ENCODE measurements at places on chromosomes 7 and 10.

DNA sequence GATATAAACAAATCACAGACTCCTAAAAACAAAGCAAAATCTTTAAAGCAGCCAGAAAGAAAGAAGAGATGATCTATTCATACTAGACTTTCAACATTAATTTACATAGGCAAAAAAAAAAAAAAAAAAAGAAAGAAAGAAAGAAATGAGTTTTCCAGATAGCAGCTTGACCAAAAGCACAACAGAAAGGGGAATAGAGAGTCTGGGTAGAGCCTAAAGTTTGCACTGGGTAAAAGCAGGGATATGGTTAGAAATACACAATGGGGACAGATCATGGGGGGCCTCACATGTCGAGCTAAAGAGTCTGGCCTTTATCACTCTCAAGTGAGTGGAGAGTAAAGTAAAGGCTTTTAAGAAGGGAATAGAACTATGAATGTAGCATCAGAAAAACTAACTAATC, 169.8 kb downstream of the SGMS1 start:
- no peak for DNase-seq

DNA sequence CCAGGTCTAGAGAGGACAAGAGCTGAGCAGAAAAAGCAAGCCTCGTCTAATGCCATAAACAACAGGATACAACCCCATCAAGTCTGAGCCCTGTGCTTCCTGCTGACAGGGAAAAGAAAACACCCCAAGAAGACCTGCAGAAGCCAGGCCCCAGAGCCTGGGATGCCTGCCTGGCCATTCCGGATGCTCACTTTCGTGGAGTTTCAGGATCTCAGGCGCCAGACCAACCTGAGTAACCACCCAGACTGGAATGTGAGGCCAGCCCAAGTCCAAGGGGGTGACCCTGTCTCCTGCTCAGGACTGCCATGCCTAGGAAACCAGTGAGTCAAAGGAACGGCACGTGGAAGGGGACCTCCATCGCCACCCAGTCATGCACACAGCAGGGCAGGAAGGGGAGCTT, 74.3 kb downstream of the PLXNA4 start:
- no peak for DNase-seq

DNA sequence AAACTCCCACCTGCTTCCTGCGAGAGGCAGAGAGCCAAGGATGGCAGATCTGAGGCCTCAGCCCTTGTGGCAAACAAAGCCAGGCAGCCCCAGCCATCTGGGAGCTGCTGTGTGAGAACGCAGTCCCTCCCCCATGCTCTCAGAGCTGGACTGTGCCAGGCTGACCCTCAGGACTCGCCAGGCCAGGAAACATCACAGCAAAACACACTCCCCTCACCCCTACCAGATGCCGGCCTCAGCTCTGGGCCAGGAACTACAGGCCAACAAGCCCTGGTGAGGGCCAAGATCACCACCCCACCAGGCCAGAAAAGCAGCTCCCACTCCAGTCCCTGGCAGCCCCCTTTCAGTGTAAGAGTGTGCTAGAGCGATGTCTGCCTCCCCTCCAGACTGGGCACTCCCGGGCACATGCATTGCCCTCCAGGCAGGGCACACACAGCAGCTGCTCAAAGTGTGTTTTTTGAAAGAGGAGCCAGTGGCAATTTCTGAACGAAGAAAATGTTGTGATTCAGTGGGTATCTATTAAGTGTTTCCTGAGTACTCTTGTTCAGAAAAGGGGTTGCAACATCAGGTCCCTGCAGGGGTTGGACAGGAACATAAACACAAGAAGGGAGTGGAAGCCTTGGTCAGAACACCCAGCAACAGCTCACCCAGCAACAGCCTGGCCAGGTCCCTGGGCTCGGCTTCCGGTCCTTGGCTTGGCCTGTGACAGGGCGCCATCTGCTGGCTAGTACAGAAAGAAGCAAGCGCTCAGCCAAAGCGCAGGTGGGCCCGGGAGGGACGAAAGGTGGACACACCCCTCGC, 18.3 kb downstream of the LRRC20 start:
- peak; percentile 95 for DNase-seq

DNA sequence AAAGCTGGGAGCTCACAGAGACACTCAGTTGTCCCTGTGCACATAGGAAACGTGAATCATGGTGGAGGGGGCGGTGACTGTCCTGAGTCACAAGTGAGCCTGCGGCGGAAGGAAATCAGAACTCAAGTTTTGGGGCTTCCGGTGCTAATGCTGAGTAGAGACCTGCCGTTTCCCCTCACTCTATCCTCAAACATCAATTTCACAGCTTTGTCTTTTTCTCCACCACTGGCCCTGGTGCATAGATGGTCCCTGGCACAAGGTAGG, 21.9 kb downstream of the ADCYAP1R1 start:
- peak; percentile 34 for DNase-seq

GRCh38 chr7:33952824-33953223, 47.5 kb downstream of the BMPER start:
- no peak for DNase-seq

DNA sequence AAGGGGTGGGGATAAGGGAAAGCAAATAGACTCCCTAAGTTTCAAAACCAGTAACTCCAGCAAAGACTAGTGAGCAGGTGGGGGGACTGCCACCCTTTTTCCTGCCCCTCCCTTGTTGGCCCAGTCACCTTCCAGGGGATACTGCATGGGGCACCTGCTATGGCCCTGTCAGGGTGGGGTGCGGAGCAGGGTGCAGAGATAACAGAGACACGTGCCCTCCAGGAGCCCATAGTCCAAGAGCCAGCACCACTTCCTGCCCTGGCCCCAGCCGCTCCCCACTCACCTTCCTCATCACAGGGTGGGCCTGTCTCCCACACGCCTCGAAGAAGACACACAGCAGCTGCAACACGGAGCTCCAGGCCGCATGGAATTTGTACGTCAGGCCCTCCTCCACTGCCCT, 20.6 kb downstream of the RRP12 start:
- DNase-seq = no peak

DNA sequence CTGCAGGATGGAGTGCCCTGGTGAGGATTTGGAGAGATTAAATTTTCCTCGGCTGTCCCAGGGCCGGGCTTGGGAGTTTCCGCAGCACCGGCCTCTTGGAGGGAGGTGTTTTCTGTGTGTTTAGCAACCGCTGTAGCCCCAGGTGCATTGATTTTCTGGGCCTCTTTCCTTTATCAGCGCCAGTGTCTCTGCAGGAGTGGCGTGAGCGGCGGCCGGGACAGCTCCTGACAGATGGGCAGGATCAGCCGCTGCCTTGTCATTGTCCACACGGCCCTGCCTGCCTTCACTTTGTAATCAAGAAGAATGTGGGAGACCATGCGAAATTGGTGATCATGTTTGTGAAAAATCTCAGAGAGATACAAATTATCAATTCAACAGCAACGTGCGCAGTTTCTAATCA, 32.4 kb downstream of the NKX6-2 start:
- no peak for DNase-seq

DNA sequence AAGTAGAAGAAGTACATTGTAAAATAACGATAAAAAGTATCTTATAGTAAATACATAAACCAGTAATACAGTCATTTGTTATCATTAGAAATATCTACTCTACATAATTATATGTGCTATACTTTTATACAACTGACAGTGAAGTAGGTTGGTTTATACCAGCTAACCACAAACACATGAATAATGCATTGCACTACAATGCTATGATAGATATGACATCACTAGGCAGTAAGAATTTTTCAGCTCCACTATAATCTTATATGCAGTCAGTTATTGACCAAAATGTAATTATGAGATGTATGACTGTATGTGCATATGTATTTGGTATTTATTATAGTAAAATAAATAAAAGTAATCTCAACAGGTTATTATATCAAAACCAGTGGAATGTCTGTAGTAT, 23.4 kb upstream of the SGCE start:
- no peak for DNase-seq

DNA sequence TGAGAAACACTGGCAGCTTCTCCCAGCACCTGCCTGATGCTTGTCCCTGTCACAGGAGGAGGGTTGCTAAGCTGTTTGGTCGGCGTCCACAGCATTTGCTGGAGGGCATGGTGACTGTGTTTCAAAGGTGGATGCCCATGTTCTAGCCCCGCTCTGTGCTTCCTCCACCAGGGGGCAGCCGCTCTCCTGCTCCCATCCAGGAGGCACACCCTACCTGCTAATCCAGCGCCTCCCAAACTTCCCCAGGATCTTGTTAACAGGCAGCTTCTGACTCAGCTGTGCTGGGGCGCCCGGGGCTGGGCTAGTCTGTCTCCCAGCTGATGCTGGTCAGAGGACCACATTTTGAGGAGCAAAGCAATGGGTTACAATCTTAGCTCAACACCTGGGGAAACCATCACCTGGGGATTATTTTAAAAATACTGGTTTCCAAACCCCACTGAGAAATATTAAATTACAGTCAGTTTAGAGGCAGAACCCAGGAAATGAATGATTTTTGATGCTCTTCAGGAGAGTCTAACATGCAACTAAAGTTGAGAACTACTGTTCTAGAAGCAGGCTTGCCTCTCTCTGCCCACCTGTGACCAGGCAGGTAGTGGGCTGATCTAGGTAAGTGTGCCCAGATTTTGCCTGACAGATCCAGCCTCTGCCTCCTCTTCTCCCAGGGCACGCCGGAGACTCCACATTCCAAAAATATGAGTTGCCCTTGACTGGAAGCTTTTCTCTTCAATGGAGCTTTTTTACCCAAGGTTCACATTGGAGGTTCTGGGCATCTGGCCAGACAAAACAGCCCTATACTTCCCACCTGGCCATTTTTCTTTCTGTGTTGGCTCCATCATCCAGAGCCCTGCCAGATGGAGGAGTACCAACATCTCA, 92.7 kb upstream of the GPR26 start:
- DNase-seq = peak; percentile 78

- no peak for DNase-seq
These were observed 10.9 kb downstream of the BPGM start for GRCh38 chr7:134657526-134657925.

- DNase-seq = no peak
These were observed 119.3 kb upstream of the PTN start for GRCh38 chr7:137462847-137463246.

- no peak for DNase-seq
These were observed 227.1 kb upstream of the SH2B2 start for GRCh38 chr7:102059524-102059923.

- no peak for DNase-seq
These were observed 77.7 kb upstream of the GLI3 start for GRCh38 chr7:42314696-42315095.

DNA sequence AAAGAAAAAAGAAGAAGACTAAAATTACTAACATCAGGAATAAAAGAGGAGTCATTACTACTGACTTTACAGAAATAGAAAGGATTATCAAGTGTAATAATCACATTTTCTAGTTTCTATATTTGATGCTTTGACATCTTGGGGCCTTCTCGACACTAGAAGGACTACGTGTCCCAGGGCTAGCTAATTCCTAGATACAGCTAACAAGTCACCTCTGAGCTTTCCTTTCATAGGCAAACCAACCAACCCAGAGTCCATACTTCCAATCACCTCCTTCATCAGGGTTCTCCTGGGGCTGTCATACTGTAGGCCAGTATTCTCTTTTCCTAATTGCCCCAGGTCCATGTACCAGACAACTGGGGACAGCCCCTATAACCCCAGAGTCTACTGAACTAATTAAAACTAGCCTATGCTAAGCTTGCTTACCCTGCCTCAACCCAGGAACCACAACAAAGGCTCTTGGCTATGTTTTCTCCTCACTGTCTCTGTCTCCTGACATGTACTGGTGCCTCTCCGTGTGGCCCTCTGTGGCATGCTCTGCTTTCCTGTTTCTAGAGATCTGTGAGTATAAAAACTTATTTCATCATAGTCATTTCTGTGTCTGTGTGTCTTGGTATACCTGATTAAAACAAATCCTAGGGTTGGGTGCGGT, 6.7 kb upstream of the PARP12 start:
- DNase-seq = no peak

DNA sequence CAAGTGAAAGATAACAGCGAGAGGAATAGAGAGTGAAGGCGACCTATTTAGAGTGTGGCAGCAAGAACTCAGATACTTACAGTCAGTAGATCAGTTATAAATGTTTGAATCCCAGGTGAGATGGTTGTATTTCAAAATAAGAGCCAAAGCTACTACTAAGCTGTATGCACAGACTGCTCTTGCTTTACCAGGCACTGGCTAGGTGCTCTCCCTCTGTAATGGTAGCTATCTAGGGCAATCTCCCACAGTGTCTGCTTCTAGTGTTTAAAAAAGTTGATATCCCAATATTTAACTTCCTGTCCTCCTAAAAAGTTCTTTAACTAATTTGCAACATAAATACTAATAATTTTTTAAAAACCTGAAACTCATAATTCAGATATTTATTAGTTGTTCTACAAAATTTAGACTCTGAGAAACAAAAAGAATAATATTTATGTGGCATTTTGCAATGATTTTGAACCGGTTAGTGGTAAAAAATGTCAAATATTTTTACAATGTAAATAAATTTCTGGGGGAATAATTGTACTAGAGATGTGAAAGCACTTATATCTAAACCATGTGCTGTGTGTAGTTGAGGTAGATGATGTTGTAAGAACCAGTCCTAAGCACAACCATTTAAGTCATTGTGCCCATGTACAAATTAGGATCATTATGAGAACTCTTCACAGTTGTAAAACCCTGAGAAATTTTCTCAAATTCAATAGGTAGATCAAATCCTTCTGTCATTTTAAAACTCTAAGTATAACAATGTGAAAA, 349.3 kb upstream of the SEMA3D start:
- no peak for DNase-seq

DNA sequence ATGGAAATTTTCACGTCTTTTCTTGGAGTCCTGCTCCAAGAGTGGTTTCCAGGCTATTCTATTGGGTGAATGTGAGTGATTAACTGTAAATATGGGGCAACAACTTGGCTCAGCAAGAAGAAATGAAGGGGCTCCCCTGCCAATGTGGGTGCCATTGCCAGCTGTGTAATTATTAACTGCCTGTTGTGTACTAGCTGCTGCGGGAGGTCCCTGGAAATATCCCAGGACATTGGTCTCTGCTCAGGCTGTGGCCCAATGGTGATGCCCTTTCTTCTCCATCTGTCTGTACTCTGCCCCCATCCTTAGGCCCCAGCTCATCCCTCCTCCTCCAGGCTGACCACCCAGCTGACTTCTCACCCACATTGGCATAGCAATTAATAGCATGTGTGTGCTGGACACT, 29.4 kb downstream of the NPTX2 start:
- DNase-seq = no peak

DNA sequence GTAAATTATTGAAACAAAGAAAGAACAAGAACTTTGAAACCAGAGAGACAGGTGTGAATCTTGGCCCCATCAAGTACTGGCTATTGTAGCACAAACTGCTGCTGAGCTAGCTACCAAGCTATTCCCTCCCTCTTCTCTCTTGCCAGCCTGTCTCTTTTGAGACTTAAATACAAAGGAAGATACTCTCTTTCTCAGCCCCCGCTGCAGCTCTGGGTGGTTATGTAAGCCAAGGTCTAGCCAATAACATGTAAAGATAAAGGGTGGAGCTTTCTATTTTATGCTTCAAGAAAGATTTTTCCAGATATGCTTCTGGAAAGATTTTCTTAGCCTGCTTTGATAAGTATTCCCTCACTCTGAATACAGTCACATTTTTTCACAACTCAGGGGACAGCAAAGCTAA, 17.2 kb downstream of the BAZ1B start:
- no peak for DNase-seq

DNA sequence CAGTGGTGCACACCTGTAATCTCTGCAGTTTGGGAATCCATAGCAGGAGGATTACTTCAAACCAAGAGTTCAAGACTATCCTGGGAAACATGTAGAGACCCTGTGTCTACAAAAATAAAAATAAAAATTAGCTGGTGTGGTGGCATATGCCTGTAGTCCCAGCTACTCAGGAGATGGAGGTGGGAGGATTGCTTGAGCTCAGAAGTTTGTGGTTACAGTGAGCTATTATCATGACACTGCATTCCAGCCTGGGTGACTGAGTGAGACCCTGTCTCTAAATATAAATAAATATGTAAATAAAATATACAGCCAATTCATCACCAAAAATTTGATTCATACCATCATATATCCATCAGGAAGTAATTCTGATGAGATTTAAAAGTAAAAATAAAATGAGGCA, 60.9 kb downstream of the ANKRD7 start:
- no peak for DNase-seq
